ENCODE measurements at places on chromosomes 3 and 15.
A peak's percentile ranks its signal among the peaks of the same experiment; 100 is the strongest.

DNA sequence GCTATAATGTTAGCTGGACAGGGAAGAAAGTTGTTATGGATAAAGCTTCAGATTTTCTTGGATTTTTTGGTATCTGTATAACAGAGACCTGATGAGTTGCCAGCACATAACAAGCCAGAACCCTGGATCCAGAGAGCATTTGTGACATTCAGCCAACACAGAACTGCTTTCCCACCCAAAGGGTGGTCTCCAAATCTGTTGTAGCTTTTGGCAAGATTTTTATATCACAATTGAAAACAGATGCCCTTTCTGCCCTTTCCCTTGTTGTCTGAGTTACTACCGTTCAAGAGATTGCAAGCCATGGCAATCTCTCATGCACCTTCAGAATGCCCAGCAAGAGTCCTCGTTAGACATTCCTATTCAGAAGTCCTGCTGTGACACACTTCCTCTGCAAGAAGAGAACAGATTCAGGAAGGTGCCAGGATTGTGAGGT is 107.6 kb upstream of the FGF7 start:
- H3K27me3 ChIP-seq = no peaks in the 10 kb centered on the region
- no peaks in the 10 kb centered on the region for H3K4me1 ChIP-seq
- DNase-seq = no peak
- peaks cover 34% of the 10 kb centered on the region for H3K36me3 ChIP-seq

- DNase-seq = peak; percentile 68
- H3K36me3 ChIP-seq = peaks cover 8% of the 10 kb centered on the region
- H3K4me1 ChIP-seq = peaks cover 29% of the 10 kb centered on the region
Measured at GRCh38 chr3:114213627-114214541, 23.5 kb downstream of the ZNF80 start.

DNA sequence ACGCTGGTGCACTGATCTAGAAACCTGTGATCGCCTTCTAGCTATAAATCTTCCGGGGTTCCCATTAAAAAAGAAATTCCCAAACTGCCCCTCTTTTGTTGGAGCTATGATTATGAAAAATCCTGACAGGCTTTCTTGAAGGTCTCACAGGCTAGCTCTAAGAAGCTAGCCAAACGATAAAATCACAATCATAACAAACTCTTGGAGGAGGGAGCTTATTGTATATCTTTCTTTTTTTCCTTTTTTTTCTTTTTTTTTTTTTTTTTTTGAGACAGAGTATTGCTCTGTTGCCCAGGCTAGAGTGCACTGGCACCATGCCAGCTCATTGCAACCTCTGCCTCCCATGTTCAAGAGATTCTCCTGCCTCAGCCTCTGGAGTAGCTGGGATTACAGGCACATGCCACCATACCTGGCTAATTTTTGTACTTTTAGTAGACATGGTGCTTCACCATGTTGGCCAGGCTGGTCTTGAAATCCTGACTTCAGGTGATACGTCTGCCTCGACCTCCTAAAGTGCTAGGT is 72.0 kb downstream of the MYO1E start:
- peak overlapping the region; percentile 91 for H3K27ac ChIP-seq
- no peak for DNase-seq
- peaks cover 10% of the 10 kb centered on the region for H3K36me3 ChIP-seq

DNA sequence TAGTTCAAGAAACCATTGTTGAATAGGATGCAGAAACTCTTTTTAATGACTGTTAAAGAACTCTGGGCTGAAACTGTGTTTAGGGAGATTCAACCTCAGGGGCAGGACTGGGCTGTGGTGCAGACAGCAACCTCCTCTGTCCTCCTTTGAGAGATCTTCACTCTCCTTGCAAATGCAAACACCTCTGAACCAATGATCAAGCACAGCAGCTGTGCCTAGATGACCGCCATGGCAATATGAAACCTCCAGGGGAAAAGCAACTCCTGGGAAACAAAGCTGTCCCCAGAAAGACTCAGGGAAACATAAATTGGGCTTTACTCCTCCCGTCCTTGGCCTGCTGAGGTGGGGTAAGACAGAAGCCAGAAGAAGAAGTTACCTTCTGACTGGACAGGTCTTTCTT is 52.6 kb downstream of the TBC1D2B start:
- no peaks in the 10 kb centered on the region for H3K27me3 ChIP-seq
- H3K4me1 ChIP-seq = peaks cover 11% of the 10 kb centered on the region
- peaks cover 46% of the 10 kb centered on the region for H3K36me3 ChIP-seq

All from activated naive CD8-positive, alpha-beta T cell treated with anti-CD3 and anti-CD28 coated beads, Interleukin-2, amount 10 ng/mL, durations not matched to agents 7 days and 5 days (primary cell).